Stromal cell of bone marrow (primary cell): ENCODE measurements at places on chromosomes 3 and 15.

DNA sequence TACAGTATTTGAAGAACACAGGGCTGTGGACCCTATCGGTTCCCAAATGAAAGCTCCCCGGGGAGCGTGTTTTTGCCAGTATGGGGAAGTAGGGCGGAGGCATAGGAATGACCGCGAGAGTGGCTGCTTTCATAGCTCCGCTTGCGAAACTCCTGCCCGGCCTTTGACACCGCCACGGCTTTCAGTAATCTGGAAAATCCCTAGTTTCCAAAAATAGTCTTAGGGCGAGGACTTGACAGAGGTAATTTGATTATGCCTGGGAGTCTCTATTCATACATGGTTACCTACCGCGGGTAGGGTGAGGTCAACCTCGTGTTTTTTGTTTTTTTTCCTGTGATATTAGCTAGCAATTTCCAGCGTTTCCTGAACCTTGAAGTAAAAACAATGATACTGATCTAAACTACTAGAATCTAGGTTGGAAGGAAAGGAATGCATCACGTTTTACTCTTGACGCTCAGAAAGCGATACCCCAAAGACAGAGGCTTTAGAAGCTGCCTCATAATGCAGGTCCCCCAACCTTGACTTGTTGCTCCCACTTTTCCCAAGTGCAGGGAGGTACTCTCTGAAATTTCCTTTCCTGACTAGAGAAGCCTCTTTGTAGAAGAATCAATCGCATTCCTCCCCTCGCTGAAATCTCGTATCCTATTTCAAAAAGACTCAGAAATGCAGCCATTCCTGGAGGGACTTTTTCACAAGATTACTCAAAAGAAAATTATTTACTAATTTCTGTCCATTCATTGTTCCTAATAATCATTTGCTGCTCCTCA is 894 bp upstream of the CCNL1 start:
- DNase-seq, result peak; percentile 94

DNA sequence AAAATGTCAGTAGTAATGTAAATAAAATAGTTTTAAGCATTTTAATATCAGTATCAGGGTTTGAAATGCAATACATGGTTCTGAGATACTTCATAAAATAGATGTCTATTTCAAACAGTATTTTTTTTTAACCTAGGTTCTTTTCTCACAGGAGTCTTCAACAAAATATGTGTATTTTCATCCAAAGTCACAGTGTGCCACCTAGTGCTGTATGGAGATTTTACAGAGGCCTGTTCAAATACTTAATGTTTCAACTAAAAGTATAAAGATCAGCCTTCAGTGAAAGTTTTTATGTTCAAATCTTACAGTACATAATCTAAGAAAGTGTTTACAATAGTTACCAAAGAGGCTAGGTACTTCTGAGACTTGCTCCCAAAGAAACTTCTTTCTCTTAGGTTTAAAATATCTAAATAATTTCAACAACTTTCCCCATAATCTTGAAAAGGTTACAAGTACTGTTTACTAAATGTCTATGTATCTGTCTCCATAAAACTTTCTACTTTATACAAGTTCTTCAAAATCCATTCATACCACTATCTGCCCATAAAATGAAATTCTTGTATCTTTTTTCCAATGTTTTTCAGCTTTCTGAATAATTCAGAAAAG is 38.3 kb downstream of the SCAPER start:
- peak; percentile 24 for DNase-seq

- DNase-seq, result no peak
Measured at GRCh38 chr3:60752809-60753208, 498.4 kb downstream of the FHIT start.

GRCh38 chr15:59299929-59300617 is 72.6 kb downstream of the MYO1E start:
- peak; percentile 98 for DNase-seq

- DNase-seq, result no peak
Measured at GRCh38 chr3:104452697-104453096, 914.0 kb upstream of the ALCAM start.

DNA sequence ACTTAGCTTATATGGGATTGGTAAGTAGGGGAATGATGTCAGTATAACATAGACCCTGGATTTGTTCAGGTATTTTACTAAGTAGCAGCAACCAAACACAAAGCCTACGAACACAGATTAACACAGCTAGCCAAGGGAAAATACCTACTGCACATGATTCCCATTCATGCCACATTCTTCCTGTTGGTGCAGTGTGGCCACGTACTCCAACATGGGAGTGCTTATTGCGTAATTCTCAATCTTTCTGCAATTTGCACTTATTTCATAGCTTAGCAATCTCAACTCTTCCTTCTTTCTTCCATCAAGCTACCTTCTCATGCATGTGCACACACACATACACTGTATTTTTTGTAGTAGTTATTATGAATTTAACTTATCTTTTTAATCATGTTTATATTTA is 186.8 kb downstream of the IL5RA start:
- DNase-seq, result no peak

GRCh38 chr3:141311170-141311495 is 57.2 kb upstream of the ZBTB38 start:
- DNase-seq, result no peak
